T-helper 9 cell (primary cell): ENCODE measurements at places on chromosomes 7 and 10.

DNA sequence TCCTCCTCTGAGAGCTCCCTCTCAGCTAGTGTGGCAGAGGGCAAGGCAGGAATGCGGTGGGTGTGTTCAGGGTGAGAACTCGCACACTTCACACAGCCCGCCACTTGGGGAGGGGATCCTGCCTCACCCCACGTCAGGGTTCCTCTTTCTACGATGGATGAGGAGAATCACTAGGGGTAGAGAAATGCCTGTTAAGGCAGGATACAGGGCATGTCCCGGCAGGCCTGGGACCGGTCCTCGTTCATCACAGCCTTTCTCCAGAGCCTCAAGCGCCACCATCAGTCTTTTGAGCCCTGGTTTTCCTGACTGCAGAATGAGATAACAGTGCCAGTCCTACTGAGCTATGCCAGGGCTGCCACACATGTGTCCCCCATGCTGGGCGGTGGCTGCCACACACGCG lies 546.7 kb upstream of the ADARB2 start:
- DNase-seq = no peak

DNA sequence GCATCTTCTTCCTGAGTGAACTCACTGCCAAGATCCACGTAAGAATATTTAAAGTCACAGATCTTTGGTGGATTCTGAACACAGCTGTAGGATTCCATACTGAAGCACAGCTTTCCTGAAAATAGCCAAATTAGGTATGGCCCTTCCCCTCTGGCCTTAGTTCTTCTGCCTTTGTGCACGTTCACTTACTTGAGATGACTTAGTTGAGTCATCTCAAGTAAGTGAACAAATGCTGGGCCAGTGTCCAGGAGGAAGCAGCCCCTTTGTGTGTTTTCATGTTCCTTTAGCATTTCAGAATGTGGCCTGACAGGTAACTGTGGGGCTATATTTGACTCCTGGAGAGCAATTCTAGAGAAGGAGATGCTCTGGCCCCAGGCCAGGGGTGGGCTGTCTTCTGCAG lies 51.5 kb downstream of the CCNY start:
- DNase-seq = no peak

- DNase-seq = no peak
Measured at GRCh38 chr7:106018566-106019469, 55.8 kb downstream of the CDHR3 start.

DNA sequence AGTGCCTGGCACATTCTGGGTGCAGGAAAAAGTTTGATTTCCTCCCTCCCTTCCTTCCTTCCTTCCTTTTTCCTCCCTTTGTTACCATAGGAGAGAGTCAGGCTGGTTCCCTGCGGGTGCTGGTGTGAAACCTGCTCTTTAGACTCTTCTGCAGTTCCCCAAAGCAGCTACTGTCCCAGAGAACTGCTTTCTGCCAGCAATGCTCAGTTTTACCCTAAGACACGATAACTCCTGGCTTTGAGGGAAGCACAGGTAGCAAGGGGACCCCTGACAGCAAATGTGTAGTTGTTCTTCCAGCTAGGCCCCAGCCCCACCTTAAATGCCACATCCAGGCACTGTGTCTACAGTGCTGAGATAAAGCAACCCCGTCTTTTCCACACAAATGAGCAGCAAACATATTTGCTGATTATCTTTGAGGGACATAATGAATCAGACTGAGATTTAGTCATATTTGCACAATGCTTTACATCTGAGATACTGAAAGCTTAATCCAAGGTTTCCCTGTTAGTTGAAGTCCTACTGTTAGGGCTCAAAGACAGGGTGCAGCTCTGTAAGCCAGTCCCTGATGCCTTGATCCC lies 55.5 kb downstream of the MET start:
- no peak for DNase-seq

GRCh38 chr7:23712368-23713284 lies 2.6 kb downstream of the STK31 start:
- no peak for DNase-seq

- DNase-seq = no peak
Measured at GRCh38 chr10:45581582-45582385, 90.8 kb downstream of the ZFAND4 start.

DNA sequence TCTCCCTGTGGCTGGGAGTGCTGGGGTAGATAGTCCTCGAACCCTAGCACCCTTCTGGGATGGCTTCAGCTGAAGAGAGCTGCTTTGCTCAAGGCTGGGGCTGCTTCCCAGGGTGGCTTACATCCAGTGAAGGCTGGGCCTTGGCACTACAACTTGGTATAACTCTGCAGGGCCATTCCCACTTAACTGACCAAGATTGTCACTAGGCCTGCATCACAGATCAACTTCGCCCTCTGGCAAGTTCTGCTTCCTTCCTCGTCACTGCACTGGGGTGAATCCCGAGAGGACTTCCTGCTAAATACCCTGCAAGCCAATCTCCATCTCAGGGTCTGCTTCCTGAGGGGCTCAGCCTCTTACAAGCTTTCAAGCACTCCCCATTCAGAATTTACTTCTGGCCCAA lies 195.2 kb downstream of the DOCK4 start:
- no peak for DNase-seq

GRCh38 chr10:1687623-1688150 lies 49.6 kb downstream of the ADARB2 start:
- DNase-seq = no peak

DNA sequence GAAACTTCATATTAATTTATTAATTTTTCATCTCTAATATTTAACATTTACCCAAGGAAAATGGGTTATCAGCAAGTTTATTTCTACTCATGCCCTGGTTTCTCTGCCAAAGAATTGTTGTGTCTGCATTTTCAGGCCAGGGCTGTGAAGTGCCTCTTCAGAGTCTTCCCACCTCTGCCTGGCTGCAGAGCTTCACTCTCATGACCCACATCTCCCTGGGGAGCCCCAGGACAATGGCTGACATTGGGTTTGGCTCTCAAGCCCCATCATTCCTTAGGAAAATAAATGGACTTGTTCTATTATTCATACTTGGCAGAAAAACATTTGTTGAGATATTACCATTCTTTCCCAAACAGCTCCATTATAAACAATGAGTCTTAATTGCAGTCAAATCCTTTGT lies 30.3 kb downstream of the CACNA2D1 start:
- DNase-seq = no peak

DNA sequence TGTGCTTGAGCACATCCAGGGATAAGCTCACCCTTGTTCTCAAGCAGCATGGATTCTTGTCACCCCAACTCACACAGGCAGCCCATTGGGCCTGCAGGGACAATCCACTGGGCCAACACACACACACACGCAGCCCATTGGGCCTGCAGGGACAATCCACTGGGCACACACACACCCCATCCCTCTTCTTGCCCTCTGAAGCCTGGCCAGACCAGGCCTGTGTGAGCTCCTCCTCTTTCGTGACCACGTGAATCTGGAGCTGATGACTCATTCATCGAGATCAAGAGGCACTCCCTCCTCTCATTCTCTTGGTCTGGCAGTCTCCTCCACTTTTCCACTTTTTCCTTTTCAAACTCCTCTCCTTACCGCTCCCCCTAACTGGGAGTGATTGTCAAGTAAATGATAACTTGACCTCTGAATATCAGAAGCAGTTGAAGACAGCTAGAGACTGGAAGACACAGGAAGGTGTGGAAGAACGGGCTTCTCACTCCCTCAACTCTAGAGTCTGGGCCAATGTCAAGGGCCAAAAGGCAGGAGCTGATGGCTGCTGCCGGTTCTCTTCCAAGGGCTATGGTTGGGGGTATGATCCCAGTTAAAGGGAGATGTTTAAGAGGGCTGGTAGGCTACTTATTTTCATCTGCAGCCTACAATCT lies 89.7 kb downstream of the HIPK2 start:
- DNase-seq = no peak

DNA sequence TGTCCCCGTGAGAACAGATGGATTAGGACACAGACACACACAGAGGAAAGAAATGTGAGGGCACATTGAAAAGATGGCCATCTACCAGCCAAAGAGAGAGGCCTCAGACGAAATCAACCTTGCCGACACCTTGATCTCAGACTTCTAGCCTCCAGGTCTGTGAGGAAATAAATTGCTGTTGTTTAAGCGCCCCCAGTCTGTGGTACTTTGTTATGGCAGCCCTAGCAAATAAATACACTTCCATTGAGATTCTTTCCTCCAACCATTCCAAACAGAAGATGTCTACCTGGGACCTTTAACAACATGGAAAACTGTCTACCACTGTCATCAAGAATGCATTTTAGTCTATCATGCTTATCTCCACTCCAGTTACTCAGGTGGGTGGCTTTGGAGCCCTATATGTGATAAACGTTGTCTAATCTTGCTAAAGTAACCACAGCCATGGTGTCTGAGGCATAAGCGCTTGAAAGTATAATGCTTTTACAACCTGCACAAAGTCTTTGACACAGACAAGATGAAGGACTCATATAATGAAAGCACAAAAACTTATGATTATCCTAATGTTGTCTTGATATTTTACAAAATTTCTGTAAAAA lies 244.3 kb downstream of the MTERF1 start:
- no peak for DNase-seq

DNA sequence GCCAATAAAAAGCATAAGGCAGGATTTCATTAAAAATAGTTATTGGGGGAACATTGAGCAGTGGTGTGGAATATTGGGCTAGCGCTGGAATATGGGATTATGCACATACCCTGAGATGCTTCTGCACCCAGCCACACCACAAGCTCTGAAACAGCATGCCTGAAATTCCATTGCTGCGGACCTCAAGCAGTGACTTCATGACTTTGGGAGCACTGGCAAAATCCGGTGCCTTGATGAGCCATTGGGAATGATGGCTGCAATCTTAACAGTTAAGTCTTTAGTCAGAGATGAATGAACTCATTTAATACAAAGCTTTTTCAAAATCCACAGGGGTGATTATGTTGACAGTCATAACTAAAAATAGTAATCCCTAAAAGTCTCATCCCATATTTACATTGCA lies 274.7 kb upstream of the MTPN start:
- no peak for DNase-seq

GRCh38 chr10:43880160-43880559 lies 231.5 kb upstream of the ZNF32 start:
- DNase-seq = no peak

DNA sequence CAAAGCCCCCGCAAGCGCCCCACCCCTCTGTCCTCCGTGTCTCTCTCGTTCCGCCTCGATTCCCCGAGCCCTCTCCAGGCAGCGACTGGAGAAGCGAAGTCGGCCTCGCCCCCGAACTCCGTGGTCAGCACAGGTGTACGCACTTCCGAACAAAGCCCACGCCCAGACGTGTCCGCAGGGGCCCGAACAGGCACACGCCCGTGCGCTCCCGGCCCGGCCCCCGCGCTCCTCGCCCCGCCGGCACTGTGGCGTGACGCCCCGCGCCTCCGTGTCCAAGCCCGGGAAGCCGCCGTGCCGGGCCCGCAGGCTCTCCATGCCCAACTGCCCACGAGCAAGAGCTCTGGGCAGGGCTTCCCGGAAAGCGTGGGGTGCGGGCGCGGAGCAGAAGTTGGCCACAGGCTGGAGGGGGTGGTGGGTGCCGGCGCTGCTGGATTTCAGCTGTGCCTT lies 662 bp downstream of the NRCAM start:
- DNase-seq = no peak

DNA sequence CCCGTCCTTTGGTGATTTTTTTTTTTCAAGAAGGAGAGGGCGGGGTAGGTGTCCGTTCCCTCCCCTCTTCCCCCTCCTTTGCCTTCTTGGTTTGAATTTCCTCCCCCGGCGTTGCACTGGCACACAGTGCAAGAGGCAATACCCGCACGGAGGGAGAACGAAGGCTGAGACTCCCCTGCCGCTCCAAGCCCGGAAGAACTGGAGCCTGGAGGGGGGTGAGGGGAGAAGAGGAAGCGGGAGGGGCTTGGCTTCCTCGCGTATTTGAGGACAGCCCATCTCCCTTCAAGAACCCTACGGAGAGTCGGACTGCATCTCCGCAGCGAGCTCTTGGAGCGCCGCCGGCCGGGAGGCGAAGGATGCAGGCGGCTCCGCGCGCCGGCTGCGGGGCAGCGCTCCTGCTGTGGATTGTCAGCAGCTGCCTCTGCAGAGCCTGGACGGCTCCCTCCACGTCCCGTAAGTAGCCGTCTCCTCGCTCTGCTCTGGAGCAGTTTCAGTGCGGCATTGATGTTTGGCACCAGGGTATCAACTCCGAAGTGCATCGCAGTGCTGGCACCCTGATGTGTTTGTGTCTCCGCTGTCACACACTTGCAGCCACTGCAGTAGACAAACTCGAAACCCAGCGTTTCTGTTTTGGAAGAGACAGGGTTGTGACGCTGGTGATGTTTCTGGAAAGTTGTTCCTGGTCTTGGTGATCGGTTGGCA lies at the start of gene CNTNAP2:
CNTNAP2 (plus strand) TSS at position 281 of the 702 bp plus-strand sequence; CDS start at position 357, 76 bp downstream.
- DNase-seq = no peak
